ENCODE measurements at places on chromosomes 4 and X. TPM values are rescaled to one million over a fixed set of nuclear protein-coding genes. Genes with fewer than 3 reads are reported as not detected.

DNA sequence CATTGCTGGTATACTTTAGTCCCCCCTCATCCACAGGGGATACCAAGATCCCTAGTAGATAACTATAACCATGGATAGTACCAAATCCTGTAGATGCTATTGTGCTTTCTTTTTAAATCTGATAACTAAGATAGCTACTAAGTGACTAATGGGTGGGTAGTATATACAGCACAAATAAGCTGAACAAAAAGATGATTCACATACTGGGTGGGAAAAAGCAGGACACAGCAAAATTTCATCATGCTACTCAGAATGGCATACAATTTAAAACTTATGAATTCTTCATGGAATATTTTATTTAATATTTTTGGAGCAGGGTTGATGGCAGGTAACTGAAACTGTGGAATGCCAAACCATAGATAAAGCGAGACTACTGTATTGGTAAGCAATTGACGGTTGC is 161.6 kb downstream of the IL15 start:
- H3K4me1 ChIP-seq: no peaks in the 10 kb centered on the region
- H3K36me3 ChIP-seq: no peaks in the 10 kb centered on the region
- H3K27ac ChIP-seq: no peak overlapping the region
- no peak overlapping the region for H3K4me3 ChIP-seq
- DNase-seq: no peak

CXCR3 gene
- total RNA-seq: 55.4 TPM

MAGEA9B gene
- total RNA-seq: not detected

- H3K36me3 ChIP-seq: no peaks in the 10 kb centered on the region
- no peak overlapping the region for H3K4me3 ChIP-seq
- no peak for DNase-seq
Measured at GRCh38 chrX:144849141-144849540, 398.2 kb upstream of the SPANXN1 start.

GRCh38 chrX:123918106-123918721 is 43.3 kb upstream of the STAG2 start:
- no peaks in the 10 kb centered on the region for H3K36me3 ChIP-seq
- H3K27me3 ChIP-seq: no peaks in the 10 kb centered on the region
- H3K4me3 ChIP-seq: no peak overlapping the region
- DNase-seq: no peak
- H3K4me1 ChIP-seq: no peaks in the 10 kb centered on the region

PCDH18 gene
- not detected for total RNA-seq

GRCh38 chr4:70863099-70863790 is 23.6 kb upstream of the GRSF1 start:
- no peaks in the 10 kb centered on the region for H3K36me3 ChIP-seq
- DNase-seq: peak; percentile 21
- H3K4me3 ChIP-seq: peak overlapping the region; percentile 15
- peak overlapping the region; percentile 82 for H3K27ac ChIP-seq
- H3K27me3 ChIP-seq: peaks cover under 1% of the 10 kb centered on the region
- peaks cover 15% of the 10 kb centered on the region for H3K4me1 ChIP-seq

SHOX gene
- not detected for total RNA-seq

Data from activated T-helper 1 cell treated with anti-CD3 and anti-CD28 coated beads, Interleukin-12 subunit alpha, Interleukin-12 subunit beta, Interleukin-2, Interleukin-4 antibody, amounts not matched to agents 30 ng/mL and 10 ng/mL and 1 ng/mL, durations not matched to agents 14 hours and 24 hours and 36 hours (primary cell).